ENCODE measurements at places on chromosomes 12 and 14. TPM values are rescaled to one million over a fixed set of nuclear protein-coding genes. Genes with fewer than 3 reads are reported as not detected.

The CPSF2 gene
- polyA plus RNA-seq = 12.3 TPM

The SLC25A21 gene
- 0.46 TPM for polyA plus RNA-seq

The ANO4 gene
- 0.89 TPM for polyA plus RNA-seq

The RNASE3 gene
- polyA plus RNA-seq = 1.2 TPM

The SPIC gene
- polyA plus RNA-seq = 2.2 TPM

The MSI1 gene
- 0.25 TPM for polyA plus RNA-seq

The RBMS2 gene
- 4.9 TPM for polyA plus RNA-seq

The NXPH4 gene
- 0.16 TPM for polyA plus RNA-seq

The TSPAN19 gene
- polyA plus RNA-seq = 0.27 TPM
